ENCODE measurements at places on chromosomes 1 and 21.

DNA sequence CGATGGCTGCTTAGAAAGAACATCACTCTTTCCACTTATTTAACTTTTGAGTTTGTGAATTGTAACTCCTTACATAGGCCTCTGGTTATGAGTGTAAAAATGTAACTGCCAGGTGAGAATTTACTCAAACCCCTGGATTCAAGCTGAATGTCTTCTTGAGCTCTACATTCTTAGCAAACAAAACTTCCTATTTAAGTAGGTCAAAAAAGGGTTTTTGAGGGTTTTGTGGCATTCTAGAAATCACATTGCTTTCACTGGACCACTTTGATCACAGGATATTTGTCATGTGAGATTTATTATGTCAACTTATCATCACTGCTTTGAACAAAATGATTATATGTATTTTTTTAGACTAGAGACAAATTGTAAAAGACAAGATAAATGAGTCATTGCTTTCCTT is 5.7 kb downstream of the IL23R start:
- no peak for DNase-seq

GRCh38 chr1:31346785-31347184 is 26.1 kb downstream of the FABP3 start:
- no peak for DNase-seq

DNA sequence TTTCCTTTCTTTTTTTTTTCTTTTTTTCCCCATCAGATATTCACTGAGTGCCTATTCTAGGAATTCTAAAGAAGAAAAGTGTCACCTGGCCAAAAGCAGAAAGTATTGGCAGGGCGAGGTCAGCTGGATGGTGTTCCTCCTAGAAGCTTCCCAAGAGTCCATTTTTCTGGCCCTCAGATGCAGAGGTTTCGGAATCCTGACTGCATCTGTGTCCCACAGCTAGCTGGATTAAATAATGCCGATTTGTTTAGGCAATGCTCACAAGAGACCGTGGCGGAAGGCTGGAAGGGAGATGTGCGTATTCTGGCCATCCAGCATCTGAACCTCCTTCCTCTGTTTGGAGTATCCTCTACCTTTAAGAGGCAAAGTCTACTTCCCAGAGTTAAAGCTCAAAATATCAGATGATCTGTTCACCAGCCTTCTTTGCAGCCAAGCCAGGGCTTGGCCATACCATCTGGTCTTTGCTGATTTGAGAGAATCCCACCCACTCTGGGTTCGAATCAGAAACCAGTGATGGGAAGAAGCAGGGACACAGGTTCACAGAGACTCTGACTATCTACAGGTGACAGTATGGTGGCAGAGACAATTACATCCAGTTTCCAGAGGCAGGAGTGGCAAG is 5.4 kb upstream of the TENT5C start:
- no peak for DNase-seq

DNA sequence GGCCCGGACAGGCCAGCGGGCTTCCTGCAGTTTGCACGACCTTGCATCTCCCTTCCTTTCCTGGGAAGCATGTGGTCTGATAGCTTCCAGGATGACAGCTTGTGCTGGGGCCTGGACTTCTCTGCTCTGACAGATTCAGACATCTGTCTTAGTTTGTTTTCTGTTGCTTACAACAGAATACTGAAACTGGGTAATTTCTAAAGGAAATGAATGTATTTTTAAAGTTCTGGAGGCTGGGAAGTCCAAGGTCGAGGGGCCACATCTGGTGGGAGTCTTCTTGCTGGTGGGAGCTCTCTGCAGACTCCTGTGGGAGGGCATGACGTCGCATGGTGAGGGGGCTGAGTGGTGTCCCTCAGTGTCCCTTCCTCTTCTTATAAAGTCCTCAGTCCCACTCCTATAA is 35.3 kb upstream of the TENT5B start:
- no peak for DNase-seq

GRCh38 chr1:6111571-6111970 is 65.9 kb downstream of the KCNAB2 start:
- DNase-seq = no peak

GRCh38 chr1:187763976-187764375 is 935.2 kb downstream of the PLA2G4A start:
- DNase-seq = no peak

DNA sequence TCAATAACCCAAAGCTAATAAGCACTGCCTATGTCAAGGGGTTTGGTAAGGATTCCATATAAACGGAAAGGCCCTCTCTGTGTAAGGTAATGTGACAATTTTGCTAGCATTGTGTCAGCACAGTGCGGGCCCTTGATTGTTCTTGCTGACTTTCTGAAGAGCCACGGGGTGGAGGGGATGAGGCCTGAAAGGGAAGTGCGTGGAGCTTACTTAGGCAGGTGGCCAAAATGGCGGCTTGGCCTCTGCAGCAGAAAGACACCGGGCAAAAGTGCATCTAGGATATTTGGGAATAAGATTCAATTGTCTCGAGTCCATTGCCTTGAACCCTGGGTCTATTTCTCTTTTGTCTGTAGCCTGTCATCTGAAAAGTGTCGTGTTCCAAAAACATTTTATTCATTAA is 114.3 kb downstream of the TGFB2 start:
- DNase-seq = no peak
